ENCODE measurements at places on chromosomes 2 and 18.

GRCh38 chr2:179440642-179441251 is 176.1 kb upstream of the SESTD1 start:
- peak; percentile 4 for DNase-seq

DNA sequence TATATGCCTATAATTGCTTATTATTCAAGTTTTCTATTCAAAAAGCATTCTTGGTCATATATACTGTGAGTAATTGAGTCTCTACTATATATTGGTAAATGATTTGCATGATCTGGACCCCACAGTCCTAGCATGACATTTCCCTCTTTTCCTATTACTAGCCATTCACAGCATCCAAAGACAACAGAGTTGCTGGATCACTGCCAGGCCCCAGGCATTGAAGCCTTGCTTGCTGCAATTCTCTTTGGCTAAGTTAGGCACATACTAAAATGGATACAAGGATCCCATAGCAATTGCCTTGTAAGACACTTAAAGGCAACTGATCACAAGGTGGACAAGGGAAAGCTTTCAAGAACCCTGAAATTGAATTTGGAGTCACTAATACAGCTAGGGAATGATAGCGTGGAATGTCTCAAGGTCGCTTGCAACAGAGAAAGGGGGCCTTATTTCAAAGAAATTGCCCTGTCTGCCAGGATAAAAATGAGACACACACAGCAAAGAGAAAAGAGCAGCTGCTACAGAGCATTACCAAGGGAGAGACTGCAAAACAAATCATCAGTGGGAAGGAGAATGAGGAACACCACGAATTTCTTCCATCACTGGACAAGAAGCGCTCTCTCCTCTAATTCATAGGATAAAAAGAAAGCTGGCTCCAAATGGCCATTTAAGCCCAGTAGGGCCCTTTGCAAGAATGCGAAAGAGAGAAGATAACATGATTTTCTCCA is 77.1 kb upstream of the EPHA4 start:
- peak; percentile 52 for DNase-seq

DNA sequence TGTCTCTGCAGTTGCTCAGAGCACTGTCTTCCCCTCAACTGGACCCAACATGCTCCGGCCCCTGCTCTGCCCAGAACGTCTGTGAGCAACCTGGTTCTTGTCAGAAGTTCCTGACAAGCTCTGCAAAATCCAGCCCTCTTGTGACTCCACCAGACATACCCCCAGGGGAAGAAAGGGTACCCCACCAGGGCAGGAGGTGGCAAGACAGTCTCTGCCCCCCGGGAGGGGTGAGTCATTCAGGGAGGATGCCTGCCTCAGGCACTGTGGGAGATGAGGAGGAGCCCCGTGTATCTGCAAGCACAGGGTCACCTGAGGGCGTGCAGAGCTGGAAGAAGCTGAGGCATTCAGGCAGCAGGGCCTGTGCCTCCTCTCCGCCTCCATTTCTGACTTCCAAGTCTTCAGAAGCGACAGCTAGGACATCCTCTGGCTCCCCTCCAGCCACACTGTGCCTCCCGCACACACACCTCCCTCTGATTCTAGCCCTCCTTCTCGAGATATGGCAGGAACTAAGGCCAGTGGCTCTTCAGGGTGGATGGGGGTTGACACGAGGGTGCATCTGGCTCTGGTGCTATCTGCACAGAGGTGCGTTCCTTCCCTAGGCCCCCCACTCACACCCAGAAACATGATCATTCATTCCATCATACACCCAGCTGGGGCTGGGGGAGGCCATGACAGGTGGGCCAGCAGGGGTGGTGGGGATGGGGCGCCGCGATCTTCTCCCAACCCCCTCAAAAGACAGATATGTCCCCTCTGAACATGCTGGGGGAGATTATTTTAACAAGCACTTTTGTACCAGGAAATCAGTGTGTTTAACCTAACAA is 222.2 kb downstream of the CYP26B1 start:
- no peak for DNase-seq

GRCh38 chr2:152566728-152567069 is 150.6 kb downstream of the PRPF40A start:
- no peak for DNase-seq

- DNase-seq: no peak
Observed at GRCh38 chr2:21466341-21466927, 342.7 kb downstream of the TDRD15 start.

DNA sequence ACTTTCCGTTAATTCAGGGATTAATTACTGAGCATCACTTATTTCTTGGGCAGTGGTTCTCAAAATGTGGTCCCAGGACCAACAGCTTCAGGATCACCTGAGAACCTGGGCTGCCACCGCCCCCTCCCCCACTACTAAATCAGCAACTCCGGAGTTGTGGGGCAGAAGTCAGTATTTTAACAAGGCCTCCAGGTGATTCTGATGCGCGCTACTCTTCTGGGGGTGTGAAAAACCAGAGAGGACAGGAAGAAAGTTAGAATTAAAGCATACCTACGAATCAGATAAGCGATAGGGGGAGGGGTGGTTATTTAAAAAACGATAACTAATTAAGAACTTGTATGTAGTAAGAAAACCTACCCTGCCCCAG is 319 bp downstream of the ZSCAN30 start:
- DNase-seq: peak; percentile 9

DNA sequence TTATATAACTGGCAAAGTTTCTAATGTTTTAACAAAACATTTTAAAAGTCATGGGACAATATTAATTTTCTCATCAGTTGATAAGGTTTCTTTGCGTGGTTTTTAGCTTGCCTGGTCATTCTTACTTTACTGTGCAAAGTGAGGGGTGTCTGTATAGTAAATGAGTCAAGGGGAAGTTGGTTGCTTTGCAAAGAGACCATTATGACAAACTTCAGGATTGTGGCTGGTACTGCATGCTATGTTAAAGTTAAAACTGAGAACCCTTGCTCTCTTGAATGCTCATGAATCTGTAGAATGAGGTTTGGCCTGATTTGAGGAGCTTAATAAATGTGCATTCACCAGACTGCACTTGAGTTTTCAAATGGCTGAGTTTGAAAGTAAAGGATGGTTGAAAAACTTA is 47.0 kb downstream of the COL4A4 start:
- DNase-seq: no peak

DNA sequence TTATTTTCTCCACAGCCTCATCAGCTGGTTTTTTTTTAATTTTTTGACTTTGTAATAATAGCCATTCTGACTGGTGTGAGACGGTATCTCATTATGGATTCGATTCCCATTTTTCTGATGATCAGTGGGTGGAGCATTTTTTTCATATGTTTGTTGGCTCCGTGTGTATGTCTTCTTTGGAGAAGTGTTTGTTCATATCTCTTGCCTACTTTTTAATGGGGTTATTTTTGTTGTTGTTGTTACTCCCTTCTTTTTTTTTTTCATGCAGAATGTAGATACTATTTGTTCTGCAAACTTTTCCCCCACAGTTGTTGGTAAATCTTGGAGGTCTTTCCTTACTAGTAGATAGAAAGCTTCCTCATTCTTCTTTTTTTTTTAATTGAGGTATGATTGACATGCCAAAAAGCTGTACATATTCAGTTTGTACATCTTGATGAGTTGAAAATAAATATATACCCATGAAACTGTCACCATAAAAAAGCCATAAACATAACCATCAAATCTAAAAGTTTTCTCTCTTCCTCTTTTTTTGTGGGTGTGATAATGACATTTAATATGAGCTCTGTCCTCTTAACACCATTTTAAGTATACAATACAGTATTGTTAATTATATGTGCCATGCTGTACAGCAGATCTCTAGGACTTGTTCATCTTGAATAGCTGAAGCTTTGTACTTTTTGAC is 21.8 kb upstream of the NT5DC4 start:
- DNase-seq: no peak

- no peak for DNase-seq
Observed at GRCh38 chr18:80074697-80075096, 34.4 kb upstream of the ADNP2 start.

- no peak for DNase-seq
Observed at GRCh38 chr2:16252251-16252650, 311.9 kb downstream of the MYCN start.

DNA sequence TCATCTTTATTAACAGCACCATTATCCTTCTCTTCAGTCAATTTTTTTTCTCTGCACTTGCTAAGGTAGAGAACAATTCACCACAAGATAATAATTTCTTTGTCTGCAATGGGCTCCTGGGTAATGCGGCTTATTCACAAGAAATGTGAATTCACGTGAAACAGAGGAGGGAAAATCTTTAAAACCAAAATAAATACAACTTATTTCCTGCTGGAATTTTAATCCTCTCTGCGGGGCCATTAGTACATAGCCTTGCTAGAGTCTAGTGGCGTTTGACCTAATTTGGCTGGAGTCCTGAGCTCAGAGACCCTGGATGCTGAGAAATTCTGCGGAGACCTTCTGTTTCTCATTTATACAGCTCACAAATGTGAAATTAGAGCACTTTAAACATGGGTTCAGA is 319.3 kb upstream of the MMADHC start:
- no peak for DNase-seq

DNA sequence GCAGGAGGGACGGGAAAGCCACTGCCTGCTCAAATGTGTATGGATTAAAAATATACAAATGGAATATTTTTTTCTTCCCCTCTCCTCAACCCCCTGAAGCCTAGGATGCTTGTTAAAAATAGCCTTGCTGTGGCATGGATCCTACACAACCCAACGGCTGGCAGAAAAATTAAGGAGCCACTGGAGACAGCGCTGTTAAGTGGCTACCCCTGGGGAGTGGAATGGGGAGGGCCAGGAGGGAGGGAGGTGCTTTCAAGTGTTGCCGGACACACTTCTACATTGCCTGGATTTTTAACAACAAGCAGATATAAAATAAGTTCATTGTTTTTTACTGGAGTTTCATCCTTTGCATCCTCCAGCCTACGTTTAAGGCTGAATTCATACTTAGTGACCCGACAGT is 66.6 kb downstream of the ZBTB7C start:
- peak; percentile 73 for DNase-seq

DNA sequence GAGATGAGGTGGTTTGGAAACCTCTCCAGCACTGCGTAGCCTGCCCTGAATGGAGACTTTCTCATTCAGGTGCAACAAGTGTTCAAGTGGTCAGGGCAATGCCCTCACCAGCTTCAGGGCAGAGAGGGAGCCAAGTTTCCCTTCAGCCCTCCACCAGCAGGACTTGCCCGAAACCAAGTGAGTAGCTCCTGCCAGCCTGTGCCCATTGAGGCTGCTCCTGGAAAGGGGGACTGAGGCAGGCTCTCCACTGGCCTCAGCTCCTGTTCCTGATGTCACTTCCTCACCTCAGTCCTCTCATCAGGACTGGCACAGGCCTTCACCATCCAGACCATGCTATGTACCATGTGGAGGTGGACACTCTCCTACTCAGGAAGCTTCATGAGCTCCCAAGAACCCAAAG is 94.6 kb downstream of the CELF4 start:
- no peak for DNase-seq

GRCh38 chr2:26503231-26503880 is 25.4 kb upstream of the OTOF start:
- DNase-seq: peak; percentile 81

DNA sequence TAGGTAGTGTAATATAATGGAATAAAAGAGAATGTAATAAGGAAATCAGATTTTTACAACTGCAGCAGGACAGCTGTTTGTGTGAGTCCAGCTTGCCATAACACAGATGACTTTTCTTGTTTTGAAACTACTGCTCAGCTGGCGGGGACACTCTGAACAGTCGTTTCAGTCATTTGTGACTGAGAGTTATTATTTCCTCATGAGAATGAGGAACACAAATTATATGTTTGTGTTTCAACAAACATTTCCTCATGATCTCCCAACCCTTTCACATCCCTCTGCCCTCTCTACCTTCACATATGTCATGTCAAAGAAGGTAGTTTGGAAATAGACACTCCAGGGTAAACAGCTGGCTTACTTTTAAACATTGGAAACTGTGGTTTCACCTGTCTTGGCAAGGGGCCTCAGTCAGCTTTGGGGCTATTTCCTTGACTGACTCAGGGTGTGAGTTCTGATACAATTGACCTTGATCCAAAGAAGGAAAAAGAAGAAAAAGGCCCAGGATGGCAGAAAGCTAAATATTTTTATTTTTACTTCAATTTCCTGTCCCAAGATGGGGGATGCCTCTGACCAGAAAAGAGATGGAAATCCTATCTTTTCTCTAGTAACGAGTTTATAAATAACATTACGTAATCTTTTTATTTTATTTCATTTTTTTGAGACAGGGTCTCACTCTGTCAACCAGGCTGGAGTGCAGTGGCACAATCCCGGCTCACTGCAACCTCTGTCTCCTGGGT is 593 bp downstream of the SP140L start:
- no peak for DNase-seq

DNA sequence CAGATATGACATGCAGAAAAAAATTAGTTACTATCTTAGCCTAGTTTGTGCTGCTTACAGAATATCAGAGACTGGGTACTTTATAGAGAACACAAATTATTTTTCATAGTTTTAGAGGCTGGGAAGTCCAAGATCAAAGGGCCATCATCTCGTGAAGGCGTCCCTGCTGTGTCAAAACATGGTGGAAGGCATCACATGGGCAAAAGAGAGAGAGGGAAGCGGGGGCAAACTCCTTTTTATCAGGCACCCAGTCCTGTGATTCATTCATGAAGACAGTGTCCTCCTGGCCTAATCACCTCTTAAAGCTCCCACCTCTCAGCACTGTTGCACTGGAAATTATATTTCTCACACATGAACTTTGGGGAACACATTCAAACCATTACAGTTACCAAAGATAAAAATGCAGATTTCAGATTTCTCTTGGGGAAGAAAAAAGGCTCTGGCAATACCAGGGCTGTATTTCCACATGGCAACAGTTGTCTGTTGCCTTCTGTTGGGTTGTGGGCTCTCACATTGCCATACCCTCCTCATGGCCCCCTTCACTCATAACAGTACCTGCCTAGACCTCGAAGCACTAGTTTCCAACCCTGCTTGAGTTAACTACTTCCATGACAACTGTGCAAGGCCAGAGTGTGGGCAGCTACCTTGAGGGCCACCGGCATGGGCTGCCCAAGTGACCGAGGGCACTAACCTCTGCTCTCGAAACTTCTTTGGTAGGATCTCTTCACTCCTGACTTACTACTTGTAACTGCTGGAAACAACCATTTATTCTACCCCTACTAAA is 2.7 kb upstream of the ACTR3 start:
- no peak for DNase-seq

DNA sequence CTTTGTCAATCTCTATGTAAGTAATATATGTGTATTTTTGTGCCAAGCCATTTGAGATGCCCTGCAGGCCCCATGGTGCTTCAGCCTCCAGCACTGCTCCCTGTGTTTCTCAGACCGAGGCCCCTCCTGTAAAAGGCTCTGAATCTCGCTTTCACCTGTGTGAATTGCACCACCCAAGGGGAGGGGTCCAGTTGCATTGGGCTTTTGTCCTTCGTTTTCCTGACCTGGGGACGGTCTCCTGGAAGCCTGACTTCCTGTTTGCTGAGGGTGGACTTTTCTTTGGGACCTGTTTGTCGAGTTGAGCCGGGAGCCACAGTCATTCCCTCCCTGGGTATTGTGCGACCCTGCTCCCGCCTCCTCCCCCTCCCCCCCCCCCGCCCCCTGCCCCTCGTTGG is 48.9 kb downstream of the AGAP1 start:
- DNase-seq: peak; percentile 3
